COLO829 (cell line): ENCODE measurements at places on chromosomes 2 and 18.
A peak's percentile ranks its signal among the peaks of the same experiment; 100 is the strongest.

DNA sequence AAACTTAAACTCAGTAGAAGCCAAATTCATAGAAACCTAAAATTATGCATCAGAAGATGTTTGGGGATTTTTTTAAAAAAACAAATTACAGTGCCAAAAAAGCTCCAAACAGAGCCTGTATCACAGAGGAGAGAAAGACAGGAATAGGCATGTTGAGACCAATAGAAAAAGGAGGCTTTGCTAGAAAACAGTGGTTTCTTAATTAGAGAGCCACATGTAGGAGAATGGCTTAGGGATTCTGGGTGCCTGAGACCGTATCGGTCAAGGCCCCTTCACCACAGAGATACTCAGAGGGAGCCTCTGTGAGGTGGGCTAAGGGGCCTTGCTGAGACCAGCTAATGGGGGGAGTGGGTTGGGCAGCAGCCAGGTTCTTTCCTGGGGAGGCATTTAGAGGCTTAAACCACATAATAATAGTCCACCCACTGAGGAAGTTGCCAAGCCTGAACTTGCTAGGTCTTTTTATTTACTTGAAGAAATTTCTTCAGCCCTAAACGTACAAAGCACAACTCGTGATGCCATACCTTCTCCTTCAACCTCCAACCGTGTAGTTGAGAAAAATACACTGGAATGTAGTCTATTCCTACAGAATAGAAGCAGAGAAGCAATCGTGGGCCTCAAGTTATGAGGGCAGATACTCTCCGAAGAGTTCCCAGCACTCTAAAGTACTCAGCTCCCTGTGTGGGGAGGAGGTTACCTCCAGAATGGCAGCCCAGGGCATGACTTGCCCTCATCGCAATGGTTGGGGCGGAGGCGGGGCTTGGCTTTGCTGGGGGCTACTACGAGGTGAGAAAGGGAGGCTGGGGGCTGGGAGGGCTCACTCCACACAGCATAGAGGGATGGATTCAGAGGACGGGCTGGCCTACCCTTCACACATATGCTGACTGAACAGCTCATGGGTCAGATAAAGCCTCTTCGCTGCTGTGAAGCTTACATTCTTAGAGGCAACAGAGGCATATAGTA is 237.9 kb downstream of the TPGS2 start:
- DNase-seq, result no peak

DNA sequence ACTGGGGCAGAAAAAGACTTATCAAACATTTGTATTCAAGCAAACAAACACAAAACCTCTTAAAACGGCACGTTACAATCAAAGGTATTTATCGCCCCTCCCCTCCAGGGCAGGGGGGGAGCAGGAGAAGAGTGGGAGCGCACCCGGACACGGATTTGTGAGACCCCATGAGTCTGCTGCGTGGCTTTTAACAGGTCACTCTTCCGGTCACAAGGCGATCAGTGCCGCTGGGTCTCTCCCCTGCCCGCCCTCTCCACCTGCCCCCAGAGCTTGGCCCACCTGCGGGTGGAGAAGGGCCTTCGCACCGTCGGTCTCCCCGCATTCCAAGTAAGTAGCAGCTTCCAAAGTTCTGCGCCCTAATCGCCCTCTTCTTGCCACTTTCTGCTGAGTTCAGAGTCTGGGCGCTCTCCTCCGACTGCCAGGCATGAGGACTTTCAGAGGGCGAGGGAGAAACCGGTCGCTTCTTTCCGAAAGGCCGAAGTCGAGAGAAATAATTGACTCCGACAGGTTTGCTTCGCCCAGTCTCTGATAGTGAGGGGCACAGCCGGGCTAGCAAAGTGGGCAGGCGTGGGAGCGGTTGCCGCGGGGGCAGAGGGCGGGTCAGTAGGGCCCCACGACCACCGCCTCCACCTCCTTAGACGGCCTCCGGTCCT is 800 bp downstream of the RPRM start:
- no peak for DNase-seq

DNA sequence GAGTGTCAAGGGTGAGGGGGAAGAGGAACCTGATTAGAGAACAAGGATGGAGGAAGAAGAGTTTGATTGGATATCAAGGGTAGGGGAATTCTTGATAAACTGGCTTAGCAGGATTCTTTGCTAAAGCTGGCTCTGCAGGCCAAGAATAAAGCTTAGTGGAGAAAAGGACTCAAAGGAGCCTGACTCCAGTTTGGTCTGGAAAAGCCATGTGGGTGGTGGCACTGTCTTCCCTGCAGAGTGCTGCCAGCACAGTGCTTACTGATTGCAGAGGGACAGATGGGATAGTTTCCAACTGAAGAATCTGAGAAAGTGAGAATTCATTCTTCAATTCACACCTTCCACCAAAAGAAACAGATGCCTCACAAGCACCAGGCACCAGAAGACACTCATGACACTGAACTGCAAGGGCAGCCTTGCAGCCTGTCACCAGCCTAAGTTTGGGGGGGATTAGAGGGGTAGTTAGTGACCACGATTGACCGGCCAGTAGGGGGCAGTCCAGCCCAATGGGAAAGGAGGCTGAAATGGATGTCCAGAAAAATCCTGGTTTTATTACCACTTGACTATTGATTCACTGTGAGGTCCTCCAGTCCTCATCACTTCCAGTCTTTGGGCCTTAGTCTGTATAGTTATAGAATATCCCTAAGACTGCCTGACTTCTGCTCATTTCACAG is 334.5 kb downstream of the SMAD2 start:
- DNase-seq, result no peak

DNA sequence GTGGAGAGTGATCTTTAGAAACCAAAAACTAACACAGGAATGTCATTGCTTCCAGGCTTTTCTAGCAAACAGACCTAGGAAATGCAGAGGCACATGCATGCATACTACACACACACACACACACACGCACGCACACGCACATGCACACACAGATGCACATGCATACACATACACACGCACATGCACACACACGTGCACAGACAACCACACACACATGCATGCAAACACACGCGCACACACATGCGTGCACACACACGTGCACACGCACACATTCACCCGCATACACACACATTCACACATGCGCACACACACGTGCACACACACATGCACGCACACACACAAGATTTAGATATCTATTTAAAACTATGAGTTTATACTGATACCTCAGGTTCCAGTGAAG is 379.5 kb downstream of the ZNF516 start:
- no peak for DNase-seq

- no peak for DNase-seq
Observed at GRCh38 chr18:55732227-55733106, 144.5 kb upstream of the TCF4 start.

DNA sequence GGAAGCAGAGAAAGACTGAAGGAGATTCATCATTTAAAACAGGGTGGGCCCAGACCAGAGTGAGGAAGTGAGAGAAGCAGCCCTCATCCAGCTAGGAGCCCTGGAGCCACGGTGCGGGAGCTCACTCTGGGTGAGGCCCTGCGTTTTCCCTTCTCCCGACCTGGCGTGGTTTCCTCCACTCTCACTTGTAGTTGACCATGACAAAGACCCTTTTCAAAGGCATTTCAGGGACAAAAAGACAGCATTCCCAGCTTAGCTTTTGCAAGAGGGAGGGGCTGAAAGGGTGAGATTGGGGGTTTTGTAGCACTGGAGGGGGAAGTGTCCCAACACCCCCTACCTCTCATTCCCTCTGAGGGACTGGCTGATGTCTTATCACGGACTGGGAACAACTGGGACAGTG is 56.6 kb downstream of the TRPM8 start:
- peak; percentile 69 for DNase-seq
